Kasumi-1 (cell line): ENCODE measurements at places on chromosomes 13 and 19.

GRCh38 chr13:37059848-37060192 lies 332 bp upstream of the SUPT20H start:
- DNase-seq, result no peak

GRCh38 chr13:33330483-33330882 lies 44.9 kb upstream of the STARD13 start:
- no peak for DNase-seq

GRCh38 chr13:21075011-21075378 lies 13.6 kb upstream of the LATS2 start:
- DNase-seq, result peak; percentile 80

DNA sequence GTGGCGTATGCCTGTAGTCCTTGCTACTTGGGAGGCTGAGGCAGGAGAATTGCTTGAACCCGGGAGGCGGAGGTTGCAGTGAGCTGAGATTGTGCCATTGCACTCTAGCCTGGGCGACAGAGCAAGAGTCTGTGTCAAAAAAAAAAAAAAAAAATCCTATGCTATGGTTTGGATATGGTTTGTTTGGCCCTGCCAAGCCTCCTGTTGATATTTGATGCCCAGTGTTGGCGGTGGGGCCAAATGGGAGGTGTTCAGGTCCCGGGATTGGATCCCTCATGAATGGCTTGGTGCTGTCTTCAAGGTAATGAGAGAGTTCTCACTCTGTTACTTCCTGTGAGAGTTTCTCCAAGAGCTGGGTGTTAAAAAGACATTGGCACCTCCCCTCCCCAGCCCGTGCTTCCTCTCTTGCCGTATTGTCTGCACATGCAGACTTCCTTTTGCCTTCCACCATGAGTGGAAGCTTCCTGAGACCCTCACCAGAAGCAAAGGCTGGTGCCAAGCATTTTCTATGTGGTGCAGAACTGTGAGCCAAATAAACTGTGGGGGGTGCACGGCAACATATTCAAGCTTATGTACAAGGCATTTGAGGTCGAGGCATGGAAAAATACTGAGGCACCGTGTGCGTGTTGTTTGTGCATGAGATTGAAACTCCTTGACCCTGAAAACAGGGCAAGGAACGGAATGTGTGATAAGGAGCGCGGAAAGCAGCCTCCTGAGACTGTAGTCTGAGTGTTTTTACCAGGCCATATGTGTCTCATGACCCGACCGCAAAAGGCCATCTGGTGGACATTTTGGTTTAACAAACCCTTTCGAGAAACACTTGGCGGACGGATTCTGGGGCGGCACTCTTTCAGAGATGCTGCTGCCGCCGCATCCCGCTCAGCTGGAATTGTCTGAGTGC lies 7.3 kb downstream of the SIGLEC9 start:
- DNase-seq, result peak; percentile 70

GRCh38 chr13:84951128-84951527 lies 848.1 kb downstream of the SLITRK6 start:
- no peak for DNase-seq

GRCh38 chr13:23695711-23696464 lies 125.7 kb downstream of the TNFRSF19 start:
- DNase-seq, result peak; percentile 4

DNA sequence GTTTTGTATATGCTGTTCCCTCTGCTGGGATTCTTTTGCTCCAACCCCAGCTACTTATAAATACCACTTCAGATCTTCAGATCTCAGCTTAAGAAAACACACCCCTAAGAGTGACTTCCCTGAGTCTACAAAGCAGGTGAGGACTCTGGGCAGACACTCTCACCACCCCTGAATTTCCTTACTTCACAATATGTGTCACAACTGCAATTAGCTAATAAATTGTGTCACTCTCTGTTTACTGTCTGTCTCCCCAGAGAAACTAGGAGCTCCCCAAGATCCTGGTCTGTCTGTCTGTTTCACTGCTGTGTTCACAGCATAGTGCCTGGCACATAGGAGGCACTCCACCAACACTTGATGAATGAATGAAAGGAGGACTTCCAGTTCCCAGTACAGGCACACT lies 14.4 kb downstream of the CEBPA start:
- DNase-seq, result no peak

- DNase-seq, result no peak
These were observed 109.4 kb downstream of the DPF1 start for GRCh38 chr19:38114651-38115050.
